NCI-H226 (cell line): ENCODE measurements at places on chromosomes 5 and 9.

DNA sequence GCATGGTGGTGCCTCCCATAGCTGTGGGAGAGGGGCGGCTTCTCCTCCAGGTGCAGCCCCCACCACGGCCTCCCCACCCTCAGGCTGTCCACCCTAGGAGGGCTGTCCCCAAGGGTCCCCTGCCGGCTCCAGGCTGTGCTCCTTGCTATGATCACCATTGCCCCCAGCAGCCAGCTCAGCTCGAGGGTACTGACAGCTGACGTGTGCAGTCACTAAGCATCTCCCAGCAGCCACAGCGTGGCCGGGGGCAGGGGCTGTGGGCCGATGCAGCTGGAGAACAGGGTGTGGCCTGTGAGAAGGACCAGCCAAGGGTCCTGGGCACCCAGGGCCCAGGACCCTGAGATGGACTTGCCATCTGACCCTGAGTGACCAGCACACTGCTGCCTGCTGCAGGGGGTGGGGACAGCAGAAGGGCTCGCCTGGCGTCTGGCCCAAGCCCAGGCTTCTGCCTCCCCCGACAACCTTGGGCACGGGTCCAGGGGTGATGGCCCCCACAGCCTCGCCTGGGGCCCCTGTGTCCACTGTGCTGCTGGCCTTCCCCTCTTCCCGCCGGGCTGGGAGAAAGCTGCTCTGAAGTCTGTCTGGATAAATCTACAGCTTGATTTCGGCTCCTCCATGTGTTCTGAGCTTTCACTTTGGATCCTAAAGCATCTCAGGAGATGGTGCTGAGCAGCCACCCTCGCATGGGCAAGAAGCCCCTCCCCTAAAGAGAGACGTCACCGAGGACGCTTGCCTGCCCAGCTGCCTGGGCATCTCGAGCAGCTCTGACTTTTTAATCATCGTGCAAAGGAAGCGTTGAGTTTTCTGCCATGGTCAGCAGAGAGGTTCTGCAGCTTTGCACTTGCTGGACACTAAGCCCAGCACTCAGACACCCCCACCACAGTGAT lies 5.5 kb downstream of the KCNT1 start:
- DNase-seq: no peak

DNA sequence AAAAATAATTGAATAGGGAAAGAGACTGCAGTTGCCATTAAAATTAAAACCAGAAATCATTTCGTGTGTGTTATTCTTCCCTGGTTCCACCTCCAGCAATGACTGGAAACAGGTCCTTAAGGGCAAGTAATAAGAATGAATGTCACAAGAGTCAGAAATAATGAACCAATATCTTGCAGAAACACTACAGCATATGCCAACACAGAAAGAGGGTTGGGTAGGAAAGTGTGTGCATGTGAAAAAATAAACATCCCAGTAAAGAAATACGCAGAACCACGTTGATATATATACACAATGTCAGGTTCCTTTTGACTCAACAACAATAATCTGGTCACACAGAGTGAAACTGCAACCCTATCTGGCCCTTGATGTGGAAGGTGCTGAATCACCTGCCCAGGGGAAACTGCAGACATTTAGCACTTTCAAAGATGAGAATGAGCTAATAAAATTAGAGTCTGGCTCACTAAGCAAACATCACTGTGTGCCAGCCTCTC lies 15.0 kb downstream of the HMHB1 start:
- peak; percentile 8 for DNase-seq

GRCh38 chr9:130518943-130519799 lies 60.2 kb upstream of the FUBP3 start:
- DNase-seq: no peak

DNA sequence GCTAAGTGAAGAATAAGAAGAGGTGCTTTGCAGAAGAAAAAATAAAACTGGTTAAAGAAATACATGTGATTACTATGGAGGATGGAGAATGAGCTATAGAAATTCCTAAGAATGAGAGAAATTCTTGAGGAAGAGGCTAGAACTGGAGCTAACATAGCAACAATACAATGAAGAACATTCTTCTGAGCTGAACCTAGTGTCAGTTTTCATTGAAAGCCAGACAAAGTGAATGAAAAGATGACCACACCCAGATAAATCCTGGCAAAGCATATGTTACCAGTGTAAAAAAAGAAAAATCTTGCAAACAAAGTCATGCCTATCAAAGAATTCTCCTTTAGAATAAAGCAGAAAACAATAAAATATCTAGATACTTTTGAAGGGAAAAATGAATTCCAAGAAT lies 39.6 kb downstream of the SGCD start:
- no peak for DNase-seq

DNA sequence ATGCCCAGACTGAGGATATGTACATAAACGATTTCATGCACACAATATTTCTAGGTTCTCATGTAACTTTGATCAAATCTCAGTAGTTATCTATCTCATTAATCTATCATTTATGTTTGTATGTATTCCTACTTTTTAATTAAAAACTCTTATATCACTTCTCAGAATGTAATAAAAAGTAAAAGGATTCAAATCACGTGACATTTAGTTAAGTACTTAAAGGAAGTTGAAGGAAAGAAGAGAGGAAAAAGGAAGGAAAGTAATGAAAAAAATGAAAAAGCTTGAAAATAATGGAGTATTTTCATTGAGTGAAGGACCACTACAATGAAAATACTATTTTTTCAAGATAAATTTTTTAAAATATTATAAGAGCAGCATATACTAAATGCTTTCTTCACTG lies 535.3 kb downstream of the PRDM9 start:
- DNase-seq: no peak

DNA sequence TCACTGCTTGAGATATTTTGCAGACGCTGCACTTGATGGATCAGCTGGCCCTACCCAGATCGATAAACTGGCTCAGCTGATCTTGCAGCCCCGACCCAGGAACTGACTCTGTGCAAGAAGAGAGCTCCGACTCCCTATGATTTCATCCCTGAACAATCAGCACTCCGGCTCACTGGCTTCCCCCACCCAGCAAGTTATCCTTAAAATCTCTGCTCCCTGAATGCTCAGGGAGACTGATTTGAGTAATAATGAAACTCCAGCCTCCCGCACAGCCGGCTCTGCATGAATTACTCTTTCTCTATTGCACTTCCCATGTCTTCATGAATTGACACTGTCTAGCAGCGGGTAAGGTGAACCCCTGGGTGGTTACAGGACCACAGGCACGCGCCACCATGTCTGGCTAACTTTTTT lies 16.9 kb upstream of the NANS start:
- no peak for DNase-seq

DNA sequence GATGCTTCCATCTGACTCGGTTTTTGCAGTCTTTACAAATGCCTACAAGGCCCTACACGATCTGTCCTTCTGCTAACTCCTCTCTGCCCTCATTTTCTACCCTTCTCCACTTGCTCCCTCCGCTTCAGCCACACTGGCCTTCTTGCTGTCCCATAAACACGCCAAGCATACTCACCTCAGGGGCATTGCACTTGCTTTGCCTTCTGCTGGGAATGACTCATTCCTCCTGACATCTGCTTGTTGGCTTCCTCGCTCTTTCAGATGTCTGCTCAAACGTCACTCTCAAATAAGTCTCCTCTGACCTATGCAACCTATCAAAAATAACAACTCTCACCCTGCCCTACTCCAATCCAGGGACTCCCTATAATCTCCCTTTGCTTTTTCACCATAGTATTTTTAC lies 28.2 kb downstream of the CDC25C start:
- no peak for DNase-seq

DNA sequence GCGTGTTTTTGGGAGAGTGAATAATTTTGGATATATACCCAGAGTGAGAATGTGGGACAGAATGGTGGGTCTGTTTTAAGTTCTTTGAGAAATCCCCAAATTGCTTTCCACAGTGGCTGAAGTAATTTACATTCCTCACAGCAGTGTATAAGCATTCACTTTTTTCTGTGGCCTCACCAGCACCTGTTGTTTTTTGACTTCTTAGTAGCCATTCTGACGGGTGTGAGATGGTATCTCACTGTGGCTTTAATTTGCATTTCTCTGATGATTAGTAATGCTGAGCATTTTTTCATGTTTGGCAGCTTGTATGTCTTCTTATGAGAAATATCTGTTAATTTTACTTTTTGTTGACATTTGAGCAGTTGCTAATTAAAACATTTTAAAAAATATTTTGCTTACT lies 9.4 kb upstream of the SPATA31D1 start:
- DNase-seq: no peak

- DNase-seq: no peak
Observed at GRCh38 chr5:174545926-174546325, 178.5 kb upstream of the MSX2 start.

- no peak for DNase-seq
Observed at GRCh38 chr5:80928073-80928472, 32.1 kb upstream of the RASGRF2 start.

- DNase-seq: no peak
Observed at GRCh38 chr5:126413856-126414255, 9.4 kb upstream of the GRAMD2B start.

GRCh38 chr5:80607832-80608231 lies 37.8 kb upstream of the ANKRD34B start:
- no peak for DNase-seq

DNA sequence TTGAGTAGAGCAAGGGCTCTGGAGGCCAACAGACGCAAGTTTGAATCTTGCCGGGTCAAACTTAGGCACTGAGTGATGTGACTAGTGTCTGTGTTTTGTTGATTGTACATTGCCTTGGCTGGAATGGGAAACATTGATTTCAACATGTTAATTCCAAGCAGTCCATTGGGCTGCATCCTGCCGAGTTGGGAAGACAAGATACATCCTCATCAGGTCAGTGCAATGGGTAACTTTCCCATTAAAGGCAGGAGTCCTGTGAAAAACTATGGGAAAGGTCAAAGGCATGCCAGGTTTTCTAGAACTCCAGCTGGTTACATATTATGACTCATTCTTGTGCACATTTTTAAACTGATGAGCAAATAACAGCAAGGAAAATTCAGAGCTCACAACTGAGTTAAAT lies 126.5 kb upstream of the ABCA1 start:
- peak; percentile 61 for DNase-seq

- no peak for DNase-seq
Observed at GRCh38 chr5:170923910-170924620, 62.2 kb downstream of the RANBP17 start.

DNA sequence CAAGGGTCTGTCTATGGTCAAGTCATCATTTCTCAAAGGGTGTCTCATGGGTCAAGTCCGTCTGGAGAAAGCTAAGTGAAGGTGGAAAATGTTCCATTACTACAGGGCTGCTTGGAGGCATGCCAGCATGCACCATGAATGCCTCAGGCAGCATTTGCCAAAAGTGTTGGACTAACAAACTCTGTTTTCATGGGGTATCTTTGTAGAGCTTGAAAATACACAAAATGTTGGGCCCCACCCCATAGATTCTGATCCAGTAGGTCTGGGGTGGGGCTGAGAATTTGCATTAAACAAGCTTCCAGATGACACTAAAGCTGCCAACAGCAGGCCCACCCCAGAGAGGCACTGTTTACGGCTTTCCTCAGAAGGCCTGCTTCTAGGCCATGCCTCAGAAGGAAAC lies 75.0 kb upstream of the FRRS1L start:
- no peak for DNase-seq

DNA sequence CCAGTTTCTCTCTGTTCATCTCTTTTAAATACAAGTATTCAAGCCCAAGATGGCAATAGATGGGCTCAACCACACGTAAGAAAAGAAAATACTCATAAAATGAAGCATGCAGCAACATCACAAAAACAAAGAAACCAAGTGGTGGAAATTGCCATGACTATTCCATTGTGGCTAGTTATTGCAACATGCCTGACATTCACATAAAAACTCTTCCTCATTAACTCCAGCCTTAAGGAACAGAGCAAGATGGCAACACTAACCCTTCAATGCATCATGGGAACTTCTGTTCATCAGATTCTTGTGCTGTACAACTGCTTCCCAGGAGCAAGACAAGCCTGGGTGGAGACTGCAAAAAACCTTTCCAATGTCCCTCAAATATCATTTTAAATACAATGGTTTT lies 1.4 kb upstream of the GLIS3 start:
- DNase-seq: peak; percentile 46

DNA sequence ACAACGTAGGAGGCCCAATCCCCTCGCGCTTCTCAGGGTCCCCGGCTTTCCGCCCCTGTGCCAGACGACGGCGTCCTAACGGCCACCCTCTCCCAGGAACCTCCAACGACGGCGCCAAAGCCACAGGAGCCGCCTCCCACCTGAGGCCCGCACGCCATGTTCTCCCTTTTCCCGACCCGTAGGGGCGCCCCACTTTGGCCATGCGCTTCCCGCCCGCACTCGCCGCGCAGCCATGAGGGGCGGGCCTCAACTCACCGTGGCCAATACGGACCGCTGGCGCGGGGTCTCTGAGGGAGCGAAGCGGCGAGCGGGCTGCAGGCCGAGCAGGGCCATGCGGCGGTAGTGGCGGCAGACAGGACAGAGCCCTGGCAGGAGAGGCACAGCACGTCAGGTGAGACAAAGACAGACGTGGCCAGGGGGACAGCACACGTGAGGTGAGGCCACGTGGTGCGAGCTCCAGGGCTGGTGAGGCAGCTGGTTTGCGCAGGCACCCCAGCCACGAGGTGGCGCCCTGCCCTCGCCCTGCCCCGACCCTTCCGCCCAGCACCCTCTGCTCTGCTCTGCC lies 1005.5 kb upstream of the PTPRD start:
- DNase-seq: no peak

- no peak for DNase-seq
Observed at GRCh38 chr9:105541838-105542237, 16.1 kb upstream of the FKTN start.

DNA sequence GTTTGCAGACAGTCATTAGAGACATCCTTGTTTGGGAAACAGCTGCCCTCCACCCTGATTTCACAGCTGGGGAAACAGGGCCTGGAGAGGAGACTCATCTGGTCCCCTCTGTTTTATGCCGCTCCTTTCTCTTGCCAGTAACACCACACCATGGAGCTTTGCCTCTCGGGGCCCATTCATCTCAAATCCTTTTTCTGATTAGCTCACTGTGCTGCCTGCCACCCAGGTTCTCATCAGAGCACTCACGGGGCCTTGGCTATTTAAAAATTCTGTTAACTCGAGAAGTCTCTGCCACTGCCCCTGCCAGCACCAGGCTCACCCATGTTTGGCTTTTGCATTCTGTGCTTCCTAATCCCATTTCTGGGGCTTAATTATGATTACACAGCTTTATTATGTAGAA lies 36.8 kb upstream of the C5orf58 start:
- no peak for DNase-seq

GRCh38 chr5:112005623-112005930 lies 248.6 kb upstream of the NREP start:
- DNase-seq: peak; percentile 60

DNA sequence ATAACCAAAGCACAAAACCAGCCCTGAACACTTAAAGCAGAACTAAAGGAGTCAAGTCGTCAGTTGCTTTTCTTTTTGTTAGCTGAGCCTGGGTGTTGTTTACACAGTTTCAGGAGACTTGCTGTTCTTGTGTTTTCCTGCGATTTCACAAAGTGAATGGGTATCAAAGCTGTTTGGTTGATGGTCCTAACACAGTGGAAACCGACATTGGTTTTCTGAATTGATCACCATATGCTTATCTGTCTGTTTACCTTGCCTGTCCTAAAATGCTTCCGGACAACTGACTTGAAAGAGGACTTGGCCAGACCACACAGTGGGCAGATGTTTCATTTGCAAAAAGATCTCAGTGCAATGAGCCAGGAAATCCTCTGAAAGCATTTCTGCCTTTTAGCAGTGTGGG lies 676.4 kb downstream of the PRELID2 start:
- no peak for DNase-seq

GRCh38 chr5:19862711-19863110 lies 125.3 kb downstream of the CDH18 start:
- no peak for DNase-seq

GRCh38 chr5:78696637-78697036 lies 48.1 kb upstream of the LHFPL2 start:
- DNase-seq: no peak

GRCh38 chr5:141040093-141040770 lies 10.9 kb upstream of the PCDHB1 start:
- peak; percentile 53 for DNase-seq

- no peak for DNase-seq
Observed at GRCh38 chr9:128771094-128771721, 519 bp downstream of the ZER1 start.
